ENCODE measurements at places on chromosomes 16 and 17.

DNA sequence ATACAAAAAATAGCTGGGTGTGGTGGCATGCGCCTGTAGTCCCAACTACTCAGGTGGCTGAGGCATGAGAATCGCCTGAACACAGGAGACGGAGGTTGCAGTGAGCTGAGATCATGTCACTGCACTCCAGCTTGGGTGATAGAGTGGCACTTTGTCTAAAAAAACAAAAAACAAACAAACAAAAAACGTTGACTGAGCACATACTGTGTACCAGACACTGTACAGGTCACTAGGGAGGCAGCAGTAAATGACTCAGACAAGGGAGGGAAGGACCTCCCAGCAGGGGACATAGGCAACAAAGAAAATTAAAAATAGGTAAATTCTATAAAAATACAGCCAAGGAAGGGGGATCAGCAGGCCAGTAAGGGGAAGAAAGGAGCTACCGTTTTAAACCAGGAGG, 64.3 kb downstream of the SOCS1 start:
- no peak for DNase-seq

GRCh38 chr17:44333371-44333770, 8.7 kb upstream of the SLC25A39 start:
- no peak for DNase-seq

- no peak for DNase-seq
These were observed 4.1 kb downstream of the ST6GALNAC2 start for GRCh38 chr17:76581515-76581914.

DNA sequence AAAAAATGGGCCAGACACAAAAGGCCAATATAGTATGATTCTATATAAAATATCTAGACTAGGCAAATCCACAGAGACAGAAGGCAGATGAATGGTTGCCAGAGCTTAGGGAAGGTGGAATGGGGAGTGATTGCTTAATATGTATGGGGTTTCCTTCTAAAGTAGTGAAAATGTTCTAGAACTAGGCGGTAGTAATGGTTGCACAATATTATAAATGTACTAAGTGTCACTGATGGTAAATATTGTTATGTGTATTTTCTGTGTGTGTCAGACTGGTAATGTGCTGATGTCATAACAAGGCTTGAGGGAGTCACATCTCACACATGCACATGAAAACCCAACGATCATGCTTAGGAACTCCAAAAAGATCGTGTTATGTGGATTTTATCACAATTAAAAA, 106.9 kb upstream of the SIAH1 start:
- DNase-seq = no peak

DNA sequence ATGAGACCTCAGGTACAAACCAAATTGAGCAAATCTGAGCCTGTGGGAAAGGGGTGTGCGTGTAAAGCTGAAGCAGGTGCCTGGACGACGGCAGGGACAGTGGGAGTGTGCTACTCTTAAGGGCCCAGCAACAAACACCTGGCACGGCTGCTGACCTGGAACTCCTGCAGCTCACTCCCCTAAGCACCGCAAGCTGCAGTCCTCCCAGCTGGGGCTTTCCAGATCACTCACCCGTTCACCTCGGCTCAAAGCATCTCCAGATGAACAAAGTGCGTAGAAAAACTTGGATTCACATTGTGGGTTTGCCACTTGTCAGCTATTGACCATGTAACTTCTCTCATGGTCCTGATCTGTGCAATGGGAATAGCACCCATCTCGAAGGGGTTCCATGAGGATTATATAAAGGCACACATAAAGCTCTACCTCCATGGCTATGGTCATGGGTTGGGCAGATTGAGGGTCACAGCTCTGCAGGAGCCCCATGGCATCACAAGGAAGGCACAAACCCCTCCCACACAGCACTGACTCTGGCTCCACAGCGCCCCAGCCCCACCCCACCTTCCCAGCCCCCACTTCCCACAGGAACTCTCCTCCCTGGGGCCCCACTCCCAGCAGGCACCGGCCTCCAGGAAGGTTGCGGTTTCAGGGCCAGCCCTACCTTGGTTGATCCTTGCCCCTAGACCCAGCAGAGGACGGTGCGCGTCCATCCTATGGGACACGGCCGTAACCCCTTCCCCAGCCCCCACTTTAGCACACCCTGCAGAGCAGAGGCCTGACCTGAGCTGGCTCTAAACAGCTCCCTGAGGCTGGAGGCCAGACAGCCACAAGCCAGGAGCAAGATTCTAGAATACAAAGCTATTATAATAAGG, 21.9 kb downstream of the ST3GAL2 start:
- DNase-seq = no peak

DNA sequence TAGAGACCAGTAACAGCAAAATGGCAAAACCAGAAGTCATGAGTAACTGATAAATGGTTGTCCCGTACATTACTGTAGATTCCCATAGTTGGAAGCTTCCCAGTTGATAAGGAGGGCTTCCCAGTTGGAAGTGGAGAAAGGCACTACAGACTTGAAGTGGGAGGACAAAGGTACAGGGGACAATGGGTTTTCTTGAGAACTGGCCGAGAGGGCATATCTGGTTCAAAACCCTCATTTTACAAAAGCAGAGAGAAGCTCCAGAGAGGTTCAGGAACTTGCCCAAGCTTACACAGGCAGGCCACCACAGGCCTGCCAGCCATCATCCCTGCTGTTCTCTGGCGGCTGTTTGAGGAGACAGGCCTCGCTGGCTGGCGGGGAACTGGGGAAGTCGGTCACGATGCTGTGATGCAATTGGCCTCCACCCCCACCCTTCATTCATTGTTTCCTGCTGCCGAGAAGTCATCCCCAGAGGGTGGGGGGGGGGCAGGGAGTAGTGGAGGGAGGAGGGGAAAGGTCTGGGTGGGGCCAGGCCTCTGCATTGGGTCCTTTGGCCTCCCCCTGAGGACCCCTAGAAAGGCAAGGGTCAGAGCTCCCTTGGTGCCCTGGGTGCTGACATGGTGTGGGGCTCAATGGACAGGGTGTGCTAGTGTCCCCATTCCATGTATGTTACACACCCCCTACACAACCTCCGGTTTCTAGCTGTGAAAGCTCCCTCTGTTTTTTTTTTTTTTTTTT, 3.0 kb downstream of the UBALD2 start:
- DNase-seq = peak; percentile 56

- DNase-seq = no peak
These were observed 23.9 kb upstream of the TNS4 start for GRCh38 chr17:40525294-40525693.

GRCh38 chr17:32878211-32878610, 1.3 kb upstream of the MYO1D start:
- DNase-seq = no peak

GRCh38 chr17:9402590-9403199, 172.9 kb downstream of the STX8 start:
- DNase-seq = no peak

DNA sequence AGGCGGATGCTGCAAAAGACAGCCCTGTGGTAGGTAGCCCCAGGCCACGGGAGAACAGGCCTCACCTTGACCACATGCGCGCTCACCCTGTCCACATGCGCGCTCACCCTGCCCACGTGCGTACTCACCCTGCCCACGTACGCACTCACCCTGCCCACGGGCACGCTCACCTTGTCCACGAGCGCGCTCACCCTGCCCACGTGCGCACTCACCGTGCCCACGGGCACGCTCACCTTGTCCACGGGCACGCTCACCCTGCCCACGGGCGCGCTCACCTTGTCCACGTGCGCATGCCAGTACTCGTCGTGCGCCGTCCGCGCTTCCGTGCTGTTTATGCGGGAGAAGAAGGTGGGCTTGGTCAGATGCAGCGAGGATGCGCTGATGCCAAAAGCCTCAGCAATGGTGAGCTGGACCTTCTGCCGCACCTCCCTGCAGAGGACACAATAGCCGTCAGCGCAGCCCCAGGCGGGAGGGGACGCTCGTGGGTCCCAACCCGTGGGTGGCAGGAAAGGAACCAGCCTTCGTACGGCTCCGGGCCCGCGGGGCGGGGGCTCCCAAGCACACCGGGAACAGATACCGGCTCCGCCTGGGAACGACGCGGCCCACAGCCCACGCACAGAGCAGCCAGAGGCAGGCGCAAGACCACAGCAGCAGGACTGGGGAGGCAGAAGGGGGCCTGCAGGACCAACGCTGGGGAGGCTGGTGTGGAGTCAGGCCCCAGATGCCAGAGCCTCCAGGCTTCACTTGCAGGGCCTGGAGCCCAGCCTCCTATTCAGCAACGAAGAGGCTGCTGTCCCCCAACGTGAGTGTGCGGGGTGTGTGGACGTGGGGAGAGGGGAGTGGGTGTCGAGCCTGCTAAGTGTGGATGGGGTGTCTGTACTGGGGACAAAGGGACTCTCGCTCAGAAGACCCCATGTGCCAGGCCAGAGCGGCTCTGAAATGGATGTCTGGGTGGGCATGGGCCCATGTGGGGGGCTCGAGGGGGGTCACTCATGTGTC, 14.2 kb upstream of the HEXD start:
- no peak for DNase-seq

DNA sequence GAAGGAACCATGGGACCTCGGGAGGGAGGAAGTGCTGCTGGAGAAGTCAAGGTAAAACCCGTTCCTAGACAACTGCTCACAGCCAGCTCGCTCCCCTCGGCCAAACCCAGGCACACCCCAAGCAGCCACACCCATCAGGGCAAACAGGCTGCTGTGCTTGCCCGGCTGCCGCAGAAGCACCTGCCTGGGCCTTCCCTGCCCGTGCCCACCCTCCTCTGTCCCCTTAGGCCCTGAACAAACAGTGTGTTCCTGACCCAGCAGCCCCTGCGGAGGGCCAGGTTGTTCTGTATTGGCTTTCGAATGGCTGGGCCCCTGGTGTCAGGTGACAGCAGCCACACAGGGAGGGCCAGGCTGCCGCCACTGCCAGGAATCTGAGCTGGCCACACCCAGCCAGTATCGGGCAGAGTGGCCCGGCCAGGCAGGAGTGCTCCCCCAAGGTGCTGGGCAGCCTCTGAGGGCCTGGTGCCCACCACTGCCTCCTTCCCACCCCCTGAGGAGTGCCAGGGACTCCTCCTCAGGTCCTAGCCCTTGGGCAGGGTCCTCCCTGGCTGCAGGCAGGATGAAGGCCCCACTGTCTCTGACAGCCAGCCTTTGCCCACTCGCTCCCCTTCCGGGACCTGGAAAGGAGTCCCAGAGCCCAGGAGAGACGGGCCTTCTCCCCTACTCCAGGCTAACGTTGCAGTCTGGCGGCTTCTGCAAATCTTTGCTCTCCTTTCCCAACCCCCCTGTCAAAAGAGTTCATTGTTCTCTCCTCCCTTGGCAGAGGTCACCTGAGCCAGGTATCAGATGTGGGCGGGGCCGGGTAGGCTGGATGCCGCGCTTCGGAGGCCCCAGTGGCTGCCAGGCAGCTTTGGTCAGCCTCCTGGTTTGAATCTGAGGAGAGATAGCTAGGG, 24.0 kb downstream of the LLGL2 start:
- DNase-seq = no peak

DNA sequence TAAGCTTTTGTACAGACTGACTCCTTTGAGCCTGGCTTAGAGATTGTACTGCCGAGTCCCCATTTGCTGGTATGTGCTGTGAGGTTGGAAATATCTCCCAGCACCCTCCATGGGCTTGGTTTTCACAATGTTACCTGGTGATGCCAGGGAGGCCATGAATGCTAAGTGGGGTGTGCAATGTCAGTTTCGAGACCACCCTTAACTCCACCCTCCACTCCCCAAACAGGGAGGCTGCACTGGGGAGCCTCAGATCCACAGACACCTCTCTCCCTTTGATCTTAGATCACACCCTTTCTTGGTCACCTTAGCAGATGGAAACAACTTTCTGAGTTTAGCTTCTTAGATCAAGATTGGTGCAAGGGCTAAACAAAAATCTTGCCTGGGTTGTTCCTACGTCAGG, 28.6 kb upstream of the PIK3R6 start:
- no peak for DNase-seq

DNA sequence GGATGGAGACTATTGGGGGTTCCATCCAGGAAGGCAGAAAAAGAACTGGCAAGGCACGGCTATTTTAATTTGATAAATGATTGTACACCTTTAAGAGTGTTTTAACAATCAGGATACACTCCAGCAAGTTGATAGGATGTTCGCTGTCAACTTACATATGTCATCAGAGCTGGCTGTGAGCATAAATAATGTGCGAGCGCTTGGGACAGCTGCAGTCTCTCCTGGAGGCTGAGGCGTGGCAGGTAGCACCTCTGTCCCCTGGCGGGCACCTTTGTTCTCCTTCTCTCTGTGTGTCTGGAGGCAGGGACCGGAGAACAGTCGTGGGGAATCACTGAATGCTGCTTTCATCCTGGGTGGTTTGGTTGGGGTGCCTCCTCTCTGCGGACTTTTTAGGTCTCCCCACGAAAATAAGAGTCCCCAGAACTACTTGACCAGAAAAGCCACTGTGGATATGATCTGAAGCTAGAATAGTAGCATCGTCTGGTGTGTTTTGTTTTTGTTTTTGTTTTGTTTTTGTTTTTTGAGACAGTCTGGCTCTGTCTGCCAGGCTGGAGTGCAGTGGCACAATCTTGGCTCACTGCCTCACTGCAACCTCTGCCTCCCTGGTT, 9.4 kb downstream of the BAHCC1 start:
- DNase-seq = no peak

DNA sequence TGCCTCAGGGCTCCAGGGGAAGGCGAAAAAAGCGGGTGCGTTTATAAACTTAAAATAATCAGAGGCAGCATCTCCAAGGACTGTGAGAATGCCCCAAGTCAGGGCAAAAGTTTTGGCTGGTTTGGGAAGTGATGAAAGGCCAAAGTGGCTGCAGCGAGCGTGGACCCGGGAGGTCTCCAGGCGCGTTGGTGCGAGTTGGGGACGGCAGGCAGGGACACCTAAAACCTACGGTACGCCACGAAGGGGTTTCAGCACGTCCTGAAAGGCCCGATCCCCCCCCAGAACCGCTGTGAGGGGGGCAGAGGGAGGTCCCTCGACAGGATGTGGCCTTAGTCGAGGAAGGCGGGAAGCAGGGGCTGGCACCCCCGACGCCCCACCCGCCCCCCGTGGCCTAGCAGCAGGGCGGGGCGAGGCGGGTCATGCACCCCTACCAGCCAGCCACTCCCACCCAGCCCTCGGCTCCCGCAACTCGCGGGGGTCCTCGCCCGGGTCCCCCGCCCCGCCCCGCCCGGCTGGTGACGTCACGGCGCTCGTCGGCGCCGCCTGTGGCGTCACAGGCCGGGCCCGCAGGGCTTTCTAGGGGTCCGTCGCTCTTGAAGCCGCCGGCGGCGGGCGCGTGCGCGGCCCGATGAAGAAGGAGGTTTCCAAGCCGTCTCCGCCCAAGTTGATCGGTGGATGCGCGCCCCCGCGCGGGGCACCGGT, at the start of gene MYCBPAP:
MYCBPAP (plus strand) TSS at position 569 of the 702 bp plus-strand sequence. CDS start 236 bp downstream, outside the sequence.
- DNase-seq = peak; percentile 77

- DNase-seq = no peak
These were observed 69.0 kb downstream of the RTN4RL1 start for GRCh38 chr17:1956134-1956533.

GRCh38 chr17:48510761-48511604, 19.8 kb downstream of the HOXB1 start:
- DNase-seq = no peak

DNA sequence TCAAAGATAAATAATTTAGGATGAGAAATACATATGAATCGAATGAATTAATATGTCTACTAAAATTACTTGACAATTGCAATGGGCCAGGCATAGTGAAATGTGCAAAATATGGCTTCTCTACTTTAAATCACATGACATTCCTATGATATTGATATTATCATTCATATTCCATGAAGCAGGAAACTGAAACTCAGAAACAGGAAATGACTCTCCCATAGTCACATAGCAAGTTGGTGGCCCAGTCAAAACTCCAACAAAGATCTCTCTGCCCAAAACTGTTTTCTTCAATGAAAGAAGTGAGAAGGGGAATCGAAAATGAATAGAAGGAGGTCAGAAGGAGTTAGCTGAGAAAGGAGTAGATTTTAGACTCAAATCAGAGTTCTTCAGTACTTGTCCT, 272.2 kb downstream of the CDH8 start:
- no peak for DNase-seq

GRCh38 chr17:57050306-57050705, 34.7 kb upstream of the AKAP1 start:
- DNase-seq = no peak
